ENCODE measurements at places on chromosomes 7 and 10.

GRCh38 chr10:132232023-132232951, 45.5 kb downstream of the DPYSL4 start:
- peak; percentile 40 for DNase-seq

DNA sequence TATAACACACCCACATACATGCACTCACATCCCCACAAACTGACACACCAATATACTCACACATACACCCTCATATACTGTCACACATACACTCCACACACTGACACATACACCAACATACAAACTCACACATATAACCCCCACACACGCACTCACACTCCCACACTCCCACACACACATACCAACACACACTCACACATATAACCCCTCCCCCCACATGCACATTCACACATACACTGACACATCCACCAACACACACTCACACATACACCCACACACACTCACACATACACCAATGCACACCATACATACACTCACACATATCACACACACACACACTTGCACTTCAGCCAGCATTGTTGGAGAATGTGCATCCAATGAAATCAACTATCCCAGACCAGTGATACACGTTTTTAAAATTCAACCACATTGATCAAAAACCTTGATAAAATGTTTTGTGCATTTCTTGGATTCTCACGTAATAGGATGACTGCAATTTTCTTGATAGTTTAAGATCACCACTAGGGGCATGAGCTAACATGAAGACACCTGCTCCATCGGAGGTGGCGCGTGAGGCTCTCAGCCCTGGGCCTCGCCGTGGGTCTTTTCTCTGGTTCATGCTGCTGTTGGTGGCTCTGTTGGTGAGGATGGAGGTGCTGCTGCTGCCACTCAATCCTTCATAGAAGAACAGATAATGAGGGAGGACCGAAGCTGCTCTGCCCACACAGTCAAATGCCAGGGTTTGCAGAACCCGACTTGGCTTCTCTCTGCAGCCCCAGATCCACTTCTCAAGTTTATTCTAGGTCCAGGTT, 32.1 kb upstream of the CHST15 start:
- DNase-seq, result no peak

DNA sequence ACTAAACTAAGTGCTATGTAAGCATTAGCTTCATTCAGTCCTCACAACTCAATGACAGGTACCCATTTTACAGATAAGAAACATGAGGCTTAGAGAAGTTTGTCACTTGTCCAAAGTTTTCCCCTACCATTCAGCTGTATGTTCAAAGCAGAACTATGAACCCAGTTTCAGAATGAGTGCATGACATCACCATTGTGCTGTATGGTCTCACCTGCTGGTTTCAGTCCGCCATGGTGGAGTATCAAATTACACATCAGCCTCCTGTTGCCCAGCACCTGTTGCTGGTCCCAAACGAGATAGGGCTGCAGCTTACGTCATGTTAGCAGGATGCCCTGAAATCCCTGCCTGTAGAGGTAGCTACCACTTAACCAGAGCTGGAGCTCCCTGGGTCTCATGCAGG, 95.0 kb downstream of the DYNC1I1 start:
- no peak for DNase-seq

DNA sequence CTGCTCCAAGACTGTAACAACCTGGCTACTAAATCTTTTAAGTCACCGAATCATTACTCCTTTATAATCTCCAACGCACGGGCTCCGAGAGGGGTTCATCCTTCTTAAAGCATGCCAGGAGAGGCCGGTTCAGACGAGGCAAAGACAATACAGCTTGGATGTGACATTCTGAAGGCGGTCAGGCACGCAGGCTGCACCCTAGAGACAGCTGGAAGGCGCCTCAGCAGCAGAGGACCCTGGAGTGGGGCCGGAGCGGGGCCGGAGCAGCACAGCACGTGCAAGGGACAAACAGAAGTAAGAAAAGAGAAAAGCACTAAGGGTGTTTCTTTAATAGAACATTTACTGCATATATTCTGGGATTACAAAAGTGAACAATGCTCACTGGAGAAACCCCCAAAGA, 97.8 kb upstream of the PPP2R2D start:
- DNase-seq, result peak; percentile 66

- DNase-seq, result no peak
Observed at GRCh38 chr10:30364345-30365268, 15.5 kb upstream of the MTPAP start.

DNA sequence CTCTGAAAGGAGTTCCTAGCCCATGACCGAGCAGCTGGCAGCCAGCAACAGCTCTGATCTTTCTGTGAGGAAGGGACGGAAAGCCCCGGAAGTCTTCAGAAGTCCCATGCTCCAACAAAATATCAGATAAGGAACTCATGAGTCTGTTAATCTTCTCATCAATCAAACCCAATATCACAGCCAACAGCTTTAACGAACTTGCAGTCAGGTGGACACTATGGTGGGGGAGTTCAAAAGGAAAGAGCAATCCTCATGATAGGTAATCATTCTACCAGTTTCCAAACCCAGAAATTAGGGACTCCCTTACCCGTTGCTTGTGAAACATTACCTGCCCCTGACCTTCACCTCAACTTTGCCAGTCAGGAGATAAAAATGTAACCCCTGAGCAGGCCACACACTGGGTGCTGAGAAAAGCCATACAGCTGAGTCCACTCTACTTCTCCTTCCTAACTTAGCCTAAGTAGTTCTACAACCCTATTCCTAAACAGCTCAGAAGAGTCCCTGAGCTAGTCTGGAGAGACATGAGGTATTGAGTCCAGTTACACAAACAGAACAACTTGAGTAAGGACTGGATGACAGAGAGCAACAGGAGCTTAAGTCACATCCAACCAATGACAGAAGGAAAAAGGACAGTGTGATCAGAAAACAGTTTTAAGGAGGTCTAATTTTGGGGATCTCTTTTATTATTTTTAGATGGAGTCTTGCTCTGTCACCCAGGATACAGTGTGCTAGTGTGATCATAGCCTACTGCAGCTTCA, 2.2 kb downstream of the NDST2 start:
- DNase-seq, result no peak

- no peak for DNase-seq
Observed at GRCh38 chr7:108122181-108122580, 8.0 kb downstream of the LAMB4 start.

- no peak for DNase-seq
Observed at GRCh38 chr7:116582806-116583444, 58.1 kb downstream of the CAV1 start.

- DNase-seq, result no peak
Observed at GRCh38 chr7:150936018-150936417, 42.1 kb downstream of the KCNH2 start.

DNA sequence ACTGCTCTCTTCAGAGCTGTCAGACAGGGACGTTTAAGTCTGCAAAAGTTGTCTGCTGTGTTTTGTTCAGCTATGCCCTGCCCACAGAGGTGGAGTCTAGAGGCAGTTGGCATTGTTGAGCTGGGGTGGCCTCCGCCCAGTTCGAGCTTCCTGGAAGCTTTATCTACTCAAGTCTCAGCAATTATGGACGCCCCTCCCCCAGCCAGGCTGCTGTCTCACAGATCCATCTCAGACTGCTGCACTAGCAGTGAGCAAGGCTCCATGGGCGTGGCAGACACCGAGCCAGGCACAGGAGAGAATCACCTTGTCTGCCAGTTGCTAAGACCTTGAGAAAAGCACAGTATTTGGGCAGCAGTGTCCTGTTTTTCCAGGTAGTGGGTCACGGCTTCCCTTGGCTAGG, 98.1 kb downstream of the SDHAF3 start:
- DNase-seq, result no peak

GRCh38 chr10:64873088-64873487, 1351.9 kb downstream of the REEP3 start:
- DNase-seq, result no peak

DNA sequence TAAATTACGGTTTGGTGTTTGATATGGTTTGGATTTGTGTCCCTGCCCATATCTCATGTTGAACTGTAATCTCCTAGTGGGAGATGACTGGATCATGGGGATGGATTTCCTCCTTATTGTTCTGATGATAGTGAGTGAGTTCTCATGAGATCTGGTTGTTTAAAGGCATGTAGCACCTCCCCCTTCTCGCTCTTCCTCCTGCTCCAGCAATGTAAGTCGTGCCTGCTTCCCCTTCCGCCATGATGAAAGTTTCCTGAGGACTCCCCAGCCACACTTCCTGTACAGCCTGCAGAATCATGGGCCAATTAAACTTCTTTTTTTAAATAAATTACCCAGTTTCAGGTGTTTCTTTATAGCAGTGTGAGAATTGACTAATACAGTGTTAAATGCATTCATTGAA, 116.6 kb downstream of the DOCK4 start:
- DNase-seq, result no peak

- peak; percentile 92 for DNase-seq
Observed at GRCh38 chr10:72254813-72255568, 18.7 kb upstream of the DDIT4 start.

- DNase-seq, result no peak
Observed at GRCh38 chr10:34985823-34986222, 104.3 kb downstream of the CUL2 start.

DNA sequence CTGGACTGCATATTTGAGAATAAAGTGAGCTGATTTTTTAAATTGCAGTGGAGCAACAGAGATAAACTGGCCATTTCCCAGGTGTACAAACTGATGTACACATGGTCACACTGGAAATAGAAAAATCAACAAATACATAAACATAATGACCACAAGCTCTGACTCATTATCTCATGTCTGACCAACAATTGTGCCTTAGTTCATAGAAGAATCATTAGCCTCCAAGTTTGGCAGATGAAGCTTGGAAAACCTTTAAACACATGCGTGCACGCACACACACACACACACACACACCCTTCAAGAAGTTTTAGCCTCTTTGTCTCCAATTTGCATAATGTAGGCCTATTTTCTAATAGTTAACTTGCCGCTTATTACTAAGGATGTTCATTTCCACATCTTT, 308.9 kb upstream of the POM121L12 start:
- no peak for DNase-seq

GRCh38 chr7:120030876-120031275, 242.1 kb upstream of the KCND2 start:
- no peak for DNase-seq

GRCh38 chr10:132532749-132533560, 4.6 kb upstream of the INPP5A start:
- no peak for DNase-seq

DNA sequence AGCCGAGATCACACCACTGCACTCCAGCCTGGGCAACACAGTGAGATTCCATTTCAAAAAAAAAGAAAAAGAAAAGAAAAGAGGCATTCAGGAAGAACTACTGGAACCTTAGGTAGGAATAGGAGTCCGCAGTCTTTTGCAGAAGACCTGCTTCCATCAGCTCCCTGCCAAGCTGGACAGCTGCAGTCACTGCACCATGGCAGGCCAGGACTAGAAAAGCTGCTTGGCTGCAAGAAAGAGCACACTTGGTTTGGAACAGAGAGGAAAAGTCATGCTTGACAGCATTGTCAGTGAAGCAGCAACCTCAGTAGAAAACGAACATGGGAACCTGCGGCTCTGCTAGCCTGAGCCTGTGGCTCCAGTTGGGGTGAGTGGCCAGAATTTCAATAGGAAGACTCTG, 104.3 kb downstream of the MARCHF5 start:
- DNase-seq, result no peak

DNA sequence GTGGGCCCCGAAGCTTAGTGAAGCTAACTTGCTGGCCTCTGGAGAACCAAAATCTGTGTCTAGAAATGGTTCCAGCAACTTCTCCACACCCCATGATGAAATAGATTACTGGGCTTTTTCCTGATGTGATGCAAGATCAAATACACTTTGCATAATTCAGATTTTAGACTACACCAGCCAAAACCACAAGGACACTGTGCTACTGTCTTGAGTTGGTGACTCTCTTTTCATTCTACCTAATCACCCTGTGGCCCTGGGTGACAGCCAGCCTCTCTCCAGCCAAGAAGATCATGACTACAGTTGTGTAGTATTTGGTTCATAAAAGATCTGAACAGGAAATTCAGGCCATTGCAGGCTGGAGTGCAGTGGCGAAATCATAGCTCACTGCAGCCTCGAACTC, 22.2 kb downstream of the AZGP1 start:
- no peak for DNase-seq

DNA sequence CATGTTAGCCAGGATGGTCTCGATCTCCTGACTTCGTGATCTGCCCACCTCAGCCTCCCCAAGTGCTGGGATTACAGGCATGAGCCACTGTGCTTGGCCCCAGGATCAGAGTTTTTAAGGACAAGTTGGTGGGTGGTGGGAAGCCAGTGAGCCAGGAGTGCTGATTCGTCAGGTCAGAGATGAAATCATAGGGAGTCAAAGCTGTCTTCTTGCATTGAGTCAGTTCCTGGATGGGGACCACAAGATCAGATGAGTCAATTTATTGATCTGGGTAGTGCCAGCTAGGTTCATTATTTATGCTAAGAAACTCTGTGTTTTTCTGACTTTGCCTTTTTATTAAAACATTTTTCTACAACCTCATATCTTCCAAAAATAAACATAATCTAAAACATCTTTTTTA, 423.8 kb downstream of the ARL4A start:
- no peak for DNase-seq

DNA sequence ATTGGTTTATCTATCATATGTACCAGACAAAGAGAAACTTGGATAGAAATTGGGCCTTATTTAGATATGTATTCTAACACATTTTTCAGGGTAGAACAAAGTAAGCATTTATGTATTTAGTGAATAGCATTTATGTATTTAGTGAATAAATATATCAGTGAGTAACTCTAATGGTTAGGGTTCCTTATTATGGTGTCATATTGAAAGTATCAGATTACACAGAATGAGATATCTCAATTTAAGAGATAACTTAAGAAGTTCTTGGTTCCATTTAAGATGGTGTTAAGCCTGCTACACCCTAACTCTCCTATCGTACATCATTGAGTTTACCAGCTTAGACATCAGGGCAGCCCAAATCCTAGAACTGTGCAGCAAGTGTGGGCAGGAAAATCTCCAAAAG, 35.9 kb upstream of the DMTF1 start:
- no peak for DNase-seq

DNA sequence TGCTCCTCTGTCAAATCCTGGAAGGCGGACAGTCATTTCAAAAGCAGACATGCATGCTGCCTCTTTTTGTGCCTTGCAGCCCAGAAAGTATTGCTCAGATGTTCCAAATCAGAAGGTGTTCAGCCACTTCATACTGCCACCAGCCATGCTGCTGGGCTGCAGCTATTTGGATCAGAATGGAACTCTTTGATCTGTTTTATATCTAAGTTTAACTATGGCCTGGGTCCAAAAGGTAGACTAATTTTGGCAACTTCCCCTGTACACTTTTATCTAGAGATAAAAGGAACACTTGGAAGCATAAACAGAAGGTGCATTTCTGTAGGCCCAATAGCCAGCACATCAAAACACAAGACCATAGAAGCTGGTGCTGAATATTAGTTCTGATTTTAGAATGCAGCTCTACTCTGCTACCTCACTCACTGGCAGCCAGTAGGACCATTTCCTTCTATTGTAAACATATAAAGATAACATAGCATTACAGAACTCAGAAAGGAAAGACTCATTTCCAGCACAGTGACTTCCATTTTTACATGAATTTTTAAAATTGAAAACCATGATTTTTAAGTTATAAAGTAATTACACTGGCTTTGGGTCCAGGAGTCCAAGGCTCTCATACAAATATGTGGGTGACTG, 143.1 kb upstream of the CAV2 start:
- no peak for DNase-seq

GRCh38 chr7:87797798-87798403, 78.3 kb downstream of the SLC25A40 start:
- no peak for DNase-seq
